Activated naive CD4-positive, alpha-beta T cell treated with anti-CD3 and anti-CD28 coated beads, Interleukin-2, amount 50 U/mL, for 72 hours (primary cell): ENCODE measurements at places on chromosomes 5 and 9. TPM values are rescaled to one million over a fixed set of nuclear protein-coding genes. Genes with fewer than 3 reads are reported as not detected.

PTGDS gene
- total RNA-seq: not detected

BTNL8 gene
- total RNA-seq: not detected

FAM53C gene
- 31.7 TPM for total RNA-seq

DHX29 gene
- total RNA-seq: 10.8 TPM

CAVIN4 gene
- total RNA-seq: 0.21 TPM

CYLC2 gene
- not detected for total RNA-seq

NOTCH1 gene
- total RNA-seq: 85.5 TPM

KIF12 gene
- total RNA-seq: not detected

CNTNAP3 gene
- total RNA-seq: not detected

CTXN3 gene
- total RNA-seq: not detected

S100Z gene
- 0.75 TPM for total RNA-seq

C9orf50 gene
- total RNA-seq: not detected

NOL6 gene
- total RNA-seq: 40.2 TPM

FRRS1L gene
- not detected for total RNA-seq

BHMT2 gene
- not detected for total RNA-seq

OR2V2 gene
- not detected for total RNA-seq

INSL6 gene
- total RNA-seq: not detected

ZBTB26 gene
- 6.6 TPM for total RNA-seq

MED10 gene
- 45.1 TPM for total RNA-seq

WHRN gene
- 5.2 TPM for total RNA-seq

BRINP1 gene
- total RNA-seq: not detected

CARD9 gene
- total RNA-seq: 1.3 TPM

ADGRD2 gene
- total RNA-seq: not detected

LHX6 gene
- total RNA-seq: not detected

HSPB3 gene
- not detected for total RNA-seq

POMT1 gene
- 49.6 TPM for total RNA-seq

PCDHA10 gene
- total RNA-seq: not detected

RALGDS gene
- 45.3 TPM for total RNA-seq

AIF1L gene
- 3.1 TPM for total RNA-seq

OTP gene
- total RNA-seq: not detected

RAPGEF1 gene
- 45.8 TPM for total RNA-seq

CCL21 gene
- not detected for total RNA-seq

RASGEF1C gene
- total RNA-seq: not detected

IL4 gene
- total RNA-seq: not detected

F2RL2 gene
- total RNA-seq: not detected

DNAH5 gene
- not detected for total RNA-seq

PCDHA9 gene
- total RNA-seq: not detected
